ENCODE measurements at places on chromosomes 11 and 22.

GRCh38 chr11:15683528-15683927 lies 568.8 kb downstream of the INSC start:
- no peak for DNase-seq

DNA sequence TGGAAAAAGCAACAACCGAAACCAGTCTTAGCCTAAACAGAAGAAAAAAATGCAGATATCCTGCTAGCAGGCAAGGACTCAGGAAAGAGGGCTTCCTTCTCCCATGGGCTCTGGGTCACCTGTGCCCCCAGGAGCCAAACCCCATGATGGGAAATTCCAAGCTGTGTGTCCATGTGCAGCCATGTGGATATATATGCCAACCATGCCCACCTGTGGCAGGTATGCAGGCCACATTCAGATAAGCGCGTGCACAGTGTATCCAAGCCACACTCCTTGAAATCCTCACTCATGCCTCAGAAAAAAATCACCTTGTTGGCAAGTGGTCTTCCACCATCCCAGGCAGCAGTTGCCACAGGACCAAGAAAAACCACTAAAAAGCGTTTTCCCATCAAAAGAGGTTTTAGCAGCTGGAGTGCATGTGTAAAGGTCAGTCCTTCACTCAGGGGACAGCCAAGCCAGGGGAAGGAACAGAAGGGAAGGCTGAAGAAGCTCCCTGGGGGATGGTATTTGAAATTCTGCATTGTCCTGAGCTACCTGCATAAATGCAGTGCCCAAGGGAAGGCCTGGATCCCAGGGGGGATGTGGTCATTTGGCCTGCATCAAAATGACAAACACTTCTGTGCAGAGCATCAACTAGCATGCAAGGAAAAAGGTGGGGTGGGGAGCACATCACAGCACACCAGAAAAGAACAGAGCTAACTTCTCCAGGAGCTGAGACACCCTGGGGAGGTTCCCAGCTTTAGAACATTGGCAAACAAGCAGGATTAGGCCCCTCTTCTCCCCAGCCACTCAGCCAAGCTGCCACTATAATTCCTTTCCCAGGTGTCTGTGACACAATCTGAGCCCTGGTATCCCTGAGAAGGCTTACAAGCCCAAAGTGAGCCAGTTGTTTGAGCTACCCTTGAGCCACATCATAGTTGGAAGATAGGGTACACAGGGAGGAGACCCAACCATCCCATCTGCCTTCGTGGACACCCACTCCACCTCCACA lies 76.2 kb downstream of the GALNT18 start:
- no peak for DNase-seq

DNA sequence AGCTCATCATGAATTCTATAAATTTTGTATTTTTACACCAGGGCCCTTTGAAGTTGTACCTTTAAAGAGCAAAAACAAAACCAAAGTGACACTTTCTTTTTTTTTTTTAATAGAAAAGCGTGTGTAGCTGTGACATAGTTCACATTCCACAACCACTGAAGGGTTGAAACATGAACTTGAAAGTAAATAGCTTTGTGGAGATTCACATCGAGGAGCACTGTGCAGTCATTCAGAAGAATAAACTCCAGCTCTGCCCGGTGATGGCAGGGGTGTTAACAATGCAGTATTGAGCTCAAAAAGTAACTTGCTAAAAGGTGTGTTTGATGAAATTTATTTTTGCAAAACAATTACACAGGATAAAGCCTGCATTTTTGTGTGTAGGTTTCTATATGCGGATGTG lies 1166.2 kb downstream of the TBC1D22A start:
- no peak for DNase-seq

DNA sequence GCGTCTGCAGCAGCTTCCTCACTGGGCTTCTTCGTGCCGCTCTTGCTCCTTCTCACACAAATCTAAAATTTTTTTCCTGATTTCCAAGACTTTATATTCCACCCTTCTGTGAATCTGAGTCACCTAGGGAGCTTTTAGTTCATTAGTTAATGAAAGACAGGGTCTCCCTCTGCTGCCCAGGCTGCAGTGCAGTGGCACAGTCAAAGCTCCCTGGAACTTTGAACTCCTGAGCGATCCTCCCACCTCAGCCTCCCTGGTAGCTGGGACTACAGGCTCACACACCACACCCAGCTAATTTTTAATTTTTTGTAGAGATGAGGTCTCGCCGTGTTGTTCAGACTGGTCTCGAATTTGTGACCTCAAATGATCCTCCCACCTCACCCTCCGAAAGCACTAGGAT lies 116.9 kb downstream of the ATXN10 start:
- DNase-seq = no peak

DNA sequence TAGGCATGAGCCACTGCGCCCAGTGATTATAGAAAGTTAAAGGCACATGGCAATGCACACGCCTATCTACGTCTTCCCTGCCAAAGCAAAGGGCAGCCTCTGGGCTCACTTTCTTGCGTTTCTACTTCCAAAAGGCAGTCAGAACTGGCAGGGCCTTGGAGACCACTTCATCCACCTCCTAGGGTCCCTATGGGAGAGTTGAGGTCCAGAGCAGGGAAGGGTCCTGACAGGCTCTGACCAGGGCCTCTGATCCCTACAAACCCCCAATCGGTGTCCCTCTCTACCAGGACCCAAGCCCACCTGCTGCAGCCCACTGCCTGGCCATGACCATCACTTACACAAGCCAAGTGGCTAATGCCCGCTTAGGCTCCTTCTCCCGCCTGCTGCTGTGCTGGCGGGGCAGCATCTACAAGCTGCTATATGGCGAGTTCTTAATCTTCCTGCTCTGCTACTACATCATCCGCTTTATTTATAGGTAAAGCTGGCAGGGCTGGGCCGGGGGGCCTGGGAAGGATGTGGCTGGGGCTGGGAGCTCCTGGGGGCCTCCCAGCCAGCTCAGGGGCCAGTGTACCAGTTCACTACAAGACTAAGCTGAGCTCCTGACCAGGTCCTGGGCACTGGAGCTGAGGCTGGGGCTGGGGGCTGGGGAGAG lies 1.5 kb downstream of the BEST1 start:
- DNase-seq = no peak

- no peak for DNase-seq
Measured at GRCh38 chr22:50119768-50120251, 30.0 kb downstream of the MOV10L1 start.

GRCh38 chr11:9719566-9720289 lies 55.9 kb downstream of the SWAP70 start:
- DNase-seq = no peak

DNA sequence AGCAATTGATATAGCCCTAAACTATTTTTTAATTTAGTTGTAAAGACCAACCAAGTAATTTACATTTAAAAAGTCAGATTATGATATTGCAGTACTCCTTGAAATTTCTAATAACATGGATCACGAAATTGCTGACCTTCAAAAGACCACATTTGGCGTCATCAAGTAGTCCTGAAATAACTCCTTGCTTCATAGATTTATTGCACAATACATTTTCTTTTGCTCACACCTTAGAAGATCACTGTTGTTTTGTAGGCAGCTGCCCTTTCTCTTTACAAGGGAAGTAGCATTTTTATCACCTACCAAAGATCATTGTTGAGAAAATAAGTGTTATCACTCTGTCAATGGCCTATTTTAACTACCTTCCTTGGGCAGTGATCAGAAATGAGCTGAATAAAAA lies 815.8 kb downstream of the METTL15 start:
- no peak for DNase-seq

DNA sequence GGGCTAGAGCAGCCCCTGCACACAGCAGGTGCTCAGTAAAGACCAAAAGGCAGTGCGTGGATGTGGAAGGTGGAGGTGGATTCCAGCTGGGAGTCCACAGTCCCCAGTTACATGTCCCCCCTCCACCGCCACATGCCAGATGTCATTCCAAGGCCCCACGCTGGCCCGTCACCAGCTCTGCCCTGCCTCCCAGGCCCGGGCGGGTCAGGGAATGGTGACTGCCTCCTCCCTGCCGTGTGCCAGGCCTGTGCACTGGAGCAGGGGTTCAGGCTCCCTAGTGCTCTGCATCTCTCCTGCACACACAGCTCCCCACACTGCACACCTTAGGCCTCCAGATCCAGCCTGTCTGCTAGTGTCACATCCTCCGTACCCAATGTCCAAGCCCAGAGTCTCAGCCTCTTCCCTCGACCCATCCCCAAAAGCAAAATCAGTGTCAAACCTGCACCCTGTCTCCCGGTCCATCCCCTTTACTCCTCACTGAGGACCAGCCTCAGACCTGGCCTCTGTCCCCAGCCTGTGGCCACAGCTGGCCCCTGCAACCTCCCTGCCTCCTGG lies 40.2 kb upstream of the PRODH start:
- no peak for DNase-seq

DNA sequence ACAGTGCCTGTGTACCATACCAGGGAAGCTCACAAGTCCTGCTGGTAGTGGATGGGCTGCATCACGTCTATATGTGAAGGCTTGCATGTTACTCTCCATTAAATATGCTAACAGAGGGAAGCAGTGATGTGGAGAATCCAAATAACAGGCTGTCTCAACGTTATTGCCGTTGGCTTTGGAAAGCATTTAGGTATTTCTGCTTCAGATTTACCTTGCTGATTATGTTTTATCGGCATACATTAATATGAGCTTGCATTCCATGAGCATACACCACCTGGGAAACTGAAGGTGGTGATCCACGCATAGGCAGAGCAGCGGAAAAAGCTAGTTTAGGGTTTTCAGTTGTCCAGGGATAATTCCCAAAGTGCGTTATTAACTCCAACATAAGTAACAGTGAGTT lies 175.0 kb downstream of the GRIK4 start:
- no peak for DNase-seq

- DNase-seq = no peak
Measured at GRCh38 chr11:34364102-34364501, 6.3 kb upstream of the ABTB2 start.

GRCh38 chr11:102981324-102981910 lies 25.9 kb upstream of the MMP13 start:
- no peak for DNase-seq

DNA sequence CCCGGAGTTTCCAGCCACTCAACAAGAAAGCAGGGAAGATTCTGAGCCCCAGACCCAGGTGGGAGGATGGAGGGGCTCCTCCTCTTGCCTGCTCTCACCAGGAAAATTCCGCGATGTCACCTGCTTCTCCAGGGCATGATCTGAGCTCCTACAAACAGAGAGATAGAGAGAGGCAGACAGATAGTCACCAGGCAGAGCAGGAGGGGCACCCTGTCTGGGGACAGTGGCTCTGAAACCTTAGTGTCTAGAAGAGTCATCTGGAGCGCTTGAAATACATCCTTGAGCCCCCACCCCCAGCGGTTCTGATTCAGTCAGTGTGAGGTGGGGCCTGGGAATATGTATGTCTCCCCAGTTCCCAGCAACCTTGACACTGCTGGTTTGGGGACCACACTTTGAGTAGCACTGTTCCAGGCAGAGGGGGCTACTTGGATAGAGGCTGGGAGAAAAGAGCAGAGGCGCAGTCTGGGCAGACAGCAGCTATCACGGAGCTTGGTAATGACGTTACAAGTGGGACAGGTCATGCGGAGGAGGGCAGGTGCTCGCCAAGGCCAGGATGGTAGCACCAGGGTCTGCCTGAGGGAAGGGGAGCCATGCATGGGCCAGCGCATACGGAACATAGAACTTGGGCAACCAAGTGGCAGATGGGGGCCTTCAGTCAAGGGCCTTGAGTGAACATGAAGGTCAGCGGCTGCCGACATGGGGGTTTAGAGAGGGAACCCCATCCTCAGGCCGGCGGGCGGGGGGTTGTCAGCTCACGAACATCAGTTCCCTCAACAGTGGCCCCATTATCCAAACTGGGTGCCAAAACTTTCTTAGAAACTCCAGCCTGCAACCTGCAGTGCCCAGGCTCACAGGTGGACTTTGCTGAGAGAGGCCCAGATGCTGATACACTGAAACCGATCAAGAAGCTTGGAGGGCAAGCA lies 60.9 kb upstream of the MYEOV start:
- DNase-seq = no peak

GRCh38 chr11:14386895-14387480 lies 28.0 kb upstream of the RRAS2 start:
- DNase-seq = no peak

- DNase-seq = no peak
Measured at GRCh38 chr11:76685831-76686230, 15.3 kb upstream of the LRRC32 start.

- DNase-seq = no peak
Measured at GRCh38 chr11:23308041-23308440, 447.8 kb upstream of the CCDC179 start.

- DNase-seq = no peak
Measured at GRCh38 chr22:23969071-23969470, 2.4 kb downstream of the DDTL start.

DNA sequence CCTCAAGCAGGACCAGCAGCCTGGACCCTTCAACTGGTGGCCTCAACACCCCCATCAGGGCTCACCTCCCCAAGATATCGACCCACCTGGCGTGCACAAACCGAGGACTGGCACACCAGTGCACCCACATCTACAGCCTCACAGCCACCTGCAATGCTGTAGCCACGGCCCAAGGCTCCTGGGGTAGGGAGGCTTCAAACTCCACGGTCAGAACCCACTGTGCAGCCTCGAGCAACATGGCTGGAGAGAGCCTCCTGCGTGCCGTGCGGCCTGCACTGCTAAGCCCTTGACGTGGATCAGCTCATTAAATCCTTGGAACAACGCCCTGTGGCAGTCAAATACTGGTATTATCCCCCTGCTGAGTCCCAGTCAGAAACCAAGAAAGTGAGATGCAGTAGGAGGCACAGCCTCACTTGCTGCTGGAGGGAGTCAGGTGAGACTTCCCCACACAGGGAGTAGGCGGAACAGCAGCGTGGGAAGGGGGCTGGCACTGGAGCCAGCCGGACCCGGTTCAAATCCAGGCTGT lies 4.6 kb downstream of the CARD10 start:
- no peak for DNase-seq

GRCh38 chr11:116065986-116066385 lies 561.8 kb upstream of the CADM1 start:
- no peak for DNase-seq

DNA sequence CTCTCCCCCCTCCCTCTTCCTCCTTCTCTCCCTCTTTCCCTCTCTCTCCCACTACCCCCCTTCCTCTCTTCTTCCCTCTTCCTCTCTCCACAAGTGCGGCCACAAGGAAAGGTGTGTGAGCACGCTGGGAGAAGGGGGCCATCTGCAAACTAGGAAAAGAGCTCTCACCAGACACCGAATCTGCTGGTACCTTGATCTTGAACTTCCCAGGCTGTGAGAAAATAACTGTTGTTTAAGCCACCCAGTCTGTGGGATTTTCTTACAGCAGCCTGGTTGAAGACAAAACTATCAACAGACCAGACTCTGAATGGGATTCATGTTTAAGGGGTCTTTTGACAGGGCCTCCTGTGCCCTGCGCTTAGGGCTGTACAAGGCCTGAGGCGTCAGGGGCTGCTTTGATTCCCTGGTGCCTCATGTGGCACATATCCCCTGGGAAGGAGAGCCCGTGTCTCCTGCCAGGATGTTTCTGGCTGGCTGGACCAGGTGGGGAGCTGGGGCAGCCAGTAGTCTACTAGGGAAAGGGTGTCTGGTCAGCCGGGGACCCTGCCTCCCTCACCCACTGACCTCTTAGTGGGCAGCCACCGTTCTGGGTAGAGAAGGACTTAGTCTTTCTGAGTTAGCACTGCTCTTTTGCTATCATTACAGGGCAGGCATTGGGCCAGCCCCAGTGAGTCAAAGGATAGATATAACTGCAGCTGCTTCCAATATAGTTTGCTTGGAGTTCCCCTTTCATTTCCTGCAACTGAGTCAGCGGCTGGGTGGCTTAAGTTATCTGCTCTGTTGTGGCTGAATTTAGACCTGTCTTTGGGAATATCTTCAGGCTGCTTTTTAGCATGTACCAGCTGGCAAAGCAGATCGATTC lies 6.2 kb downstream of the PANX1 start:
- DNase-seq = no peak

Measured in stimulated activated CD4-positive, alpha-beta T cell treated with anti-CD3 and anti-CD28 coated beads, TNF-alpha, amount 100 ng/mL, for 1 hour (primary cell).